ENCODE measurements at places on chromosomes 5 and 9. TPM values are rescaled to one million over a fixed set of nuclear protein-coding genes. Genes with fewer than 3 reads are reported as not detected.

DNA sequence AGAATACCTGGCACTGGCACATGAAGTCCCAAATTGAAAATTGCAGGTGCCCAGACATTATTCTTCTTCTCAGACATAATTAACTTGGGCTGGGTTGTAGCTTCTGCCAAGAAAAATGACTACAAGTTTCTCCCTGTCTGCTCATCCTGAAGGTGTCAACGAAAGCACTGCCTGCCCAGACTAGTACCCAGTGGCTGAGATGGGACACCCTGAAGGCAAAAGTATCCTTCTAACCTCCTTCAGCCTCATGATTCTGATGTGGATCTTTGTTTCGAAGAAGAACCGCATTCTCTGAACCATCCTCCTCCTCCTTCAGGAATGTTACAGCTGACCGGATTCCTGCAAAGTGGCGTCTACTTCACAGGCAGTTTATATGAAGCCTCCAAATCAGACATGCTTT is 161.1 kb upstream of the FST start:
- no peaks in the 10 kb centered on the region for H3K36me3 ChIP-seq
- no peak for DNase-seq
- no peak overlapping the region for H3K4me3 ChIP-seq
- H3K4me1 ChIP-seq = no peaks in the 10 kb centered on the region
- H3K27ac ChIP-seq = no peak overlapping the region

DNA sequence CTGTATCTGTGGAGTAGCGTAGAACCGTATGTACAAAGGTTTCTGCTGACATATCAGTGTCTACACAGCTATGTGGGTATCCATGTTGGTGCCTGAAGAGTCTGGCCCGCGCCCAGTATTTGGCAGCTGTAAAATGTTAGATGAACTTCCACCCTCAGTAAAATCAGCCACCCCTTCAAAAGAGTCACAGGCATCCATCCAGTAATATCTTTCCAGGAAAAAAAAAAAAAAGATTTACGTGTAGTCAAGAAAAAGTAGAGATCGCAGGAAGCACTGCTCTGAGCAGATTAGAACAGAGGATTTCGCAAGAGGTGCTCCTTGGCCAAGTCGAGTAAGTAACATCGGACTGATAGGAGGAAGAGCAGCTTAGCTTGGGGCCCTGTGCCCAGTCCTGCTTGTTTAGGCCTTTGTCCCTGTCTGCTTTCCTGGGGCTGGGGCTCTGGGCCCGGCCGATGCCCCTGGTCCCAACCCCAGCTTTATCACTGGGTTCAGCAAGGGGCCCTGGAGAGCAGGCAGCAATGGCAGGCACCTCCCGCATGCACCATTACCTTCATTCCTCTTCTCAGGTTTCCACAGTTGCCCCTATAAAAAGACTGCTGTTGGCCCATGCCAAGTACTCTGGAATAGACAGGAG is 21.2 kb downstream of the DAPK1 start:
- H3K4me1 ChIP-seq = no peaks in the 10 kb centered on the region
- H3K27ac ChIP-seq = peak overlapping the region; percentile 16
- no peaks in the 10 kb centered on the region for H3K27me3 ChIP-seq
- H3K4me3 ChIP-seq = no peak overlapping the region
- H3K36me3 ChIP-seq = no peaks in the 10 kb centered on the region

- H3K4me3 ChIP-seq = no peak overlapping the region
- H3K4me1 ChIP-seq = no peaks in the 10 kb centered on the region
- H3K27me3 ChIP-seq = no peaks in the 10 kb centered on the region
- no peak overlapping the region for H3K27ac ChIP-seq
- DNase-seq = no peak
Measured at GRCh38 chr5:80762573-80762972, 107.8 kb upstream of the DHFR start.

- no peak for DNase-seq
- H3K27me3 ChIP-seq = no peaks in the 10 kb centered on the region
- no peaks in the 10 kb centered on the region for H3K36me3 ChIP-seq
- H3K4me1 ChIP-seq = no peaks in the 10 kb centered on the region
- no peak overlapping the region for H3K27ac ChIP-seq
Measured at GRCh38 chr5:178649580-178649979, 22.7 kb upstream of the CLK4 start.

NPR3 gene
- 51.0 TPM for total RNA-seq

DNA sequence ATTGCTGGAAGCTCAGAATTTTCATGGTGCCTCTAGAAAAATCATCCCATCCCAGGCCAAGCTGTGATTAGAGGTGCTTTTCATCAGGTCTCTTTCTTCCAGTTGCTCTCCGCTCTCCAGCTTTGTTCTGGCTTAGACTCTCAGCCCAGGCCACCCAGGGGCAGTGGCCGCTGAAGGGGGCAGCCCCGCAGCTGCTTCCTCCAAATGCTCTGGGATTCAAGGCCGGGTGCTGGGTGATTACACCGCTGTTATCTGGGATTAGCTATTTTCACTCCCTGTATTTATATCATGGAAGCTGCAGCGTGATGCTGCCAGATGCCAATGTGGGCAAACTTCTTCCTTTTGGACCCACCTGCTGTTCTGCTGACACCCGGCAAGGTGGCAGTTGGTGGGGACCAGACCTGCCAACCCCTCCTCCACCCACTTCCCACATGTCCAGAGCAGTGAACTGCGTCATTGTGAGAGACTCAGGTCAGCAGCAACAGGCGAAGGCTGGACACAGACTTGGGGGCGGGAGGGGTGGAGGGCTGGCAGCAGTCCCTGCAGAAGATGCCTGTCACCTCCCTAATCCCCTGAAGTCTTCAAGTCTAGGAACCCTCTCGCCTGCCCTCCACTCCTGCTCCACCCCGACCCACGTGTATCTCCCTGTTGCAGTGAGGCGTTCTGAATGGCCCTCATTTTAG is 33.9 kb upstream of the NKX2-5 start:
- H3K27ac ChIP-seq = peak overlapping the region; percentile 75
- H3K4me3 ChIP-seq = no peak overlapping the region
- H3K36me3 ChIP-seq = no peaks in the 10 kb centered on the region
- no peaks in the 10 kb centered on the region for H3K27me3 ChIP-seq

GRCh38 chr5:96868603-96869371 is 7.5 kb upstream of the ERAP2 start:
- H3K27ac ChIP-seq = no peak overlapping the region
- H3K4me3 ChIP-seq = no peak overlapping the region
- H3K36me3 ChIP-seq = no peaks in the 10 kb centered on the region

- peak; percentile 71 for DNase-seq
- no peaks in the 10 kb centered on the region for H3K36me3 ChIP-seq
- H3K4me1 ChIP-seq = no peaks in the 10 kb centered on the region
- no peak overlapping the region for H3K4me3 ChIP-seq
Measured at GRCh38 chr5:17118631-17119030, 98.8 kb upstream of the BASP1 start.

CTXN3 gene
- not detected for total RNA-seq

- H3K27ac ChIP-seq = peak overlapping the region; percentile 100
- H3K4me3 ChIP-seq = peak overlapping the region; percentile 71
- no peaks in the 10 kb centered on the region for H3K4me1 ChIP-seq
- no peak for DNase-seq
Measured at GRCh38 chr9:70409280-70409679, 5.2 kb downstream of the KLF9 start.

DNA sequence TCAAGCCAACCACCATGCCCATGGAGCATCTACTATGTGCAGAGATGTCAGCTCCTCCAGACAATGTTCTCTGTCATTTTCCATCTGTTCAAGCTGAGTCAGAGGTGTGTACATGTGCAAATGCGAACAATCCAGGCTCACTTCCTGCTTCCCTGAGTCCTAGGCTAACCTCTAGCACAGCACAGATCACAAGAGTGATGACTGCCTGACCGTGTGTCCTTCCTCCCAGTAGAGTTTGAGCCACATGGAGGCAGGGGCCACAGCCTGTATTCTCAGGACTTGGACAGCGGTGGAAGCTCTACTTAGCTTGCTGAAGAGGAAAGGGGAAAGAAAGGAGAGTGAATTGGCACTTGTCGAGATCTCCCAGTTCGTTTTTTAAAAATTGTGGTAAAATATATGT is 87.2 kb downstream of the KCNIP1 start:
- no peak overlapping the region for H3K4me3 ChIP-seq
- no peak overlapping the region for H3K27ac ChIP-seq
- no peaks in the 10 kb centered on the region for H3K4me1 ChIP-seq
- DNase-seq = no peak
- no peaks in the 10 kb centered on the region for H3K36me3 ChIP-seq

Measured in right atrium auricular region (tissue), 2 donors.